Activated CD4-positive, alpha-beta T cell treated with anti-CD3 and anti-CD28 coated beads, Interleukin-2, amount 50 U/mL, for 48 hours (primary cell): ENCODE measurements at places on chromosomes 3 and 15.

- DNase-seq, result no peak
These were observed 6.6 kb upstream of the ITIH3 start for GRCh38 chr3:52787672-52788625.

GRCh38 chr3:17491601-17492000 is 250.8 kb downstream of the TBC1D5 start:
- DNase-seq, result no peak

DNA sequence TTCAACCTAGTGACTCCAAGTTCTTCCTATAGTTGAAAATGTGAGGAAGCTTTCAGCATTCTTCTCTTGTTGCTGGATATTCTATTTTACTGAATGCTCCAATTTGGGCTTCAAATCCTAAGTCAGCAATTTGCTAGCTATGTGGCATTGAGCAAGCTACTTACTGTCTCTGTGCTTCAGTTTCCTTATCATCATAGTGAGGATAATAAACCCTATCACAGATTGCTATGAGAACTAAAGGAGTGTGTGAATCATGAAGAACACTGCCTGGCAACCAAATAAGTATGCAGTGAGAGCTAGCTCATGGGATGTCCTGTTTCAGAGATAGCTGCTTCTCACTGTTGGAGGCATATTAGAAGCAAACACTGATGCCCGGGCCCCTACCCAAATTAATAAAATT is 163.8 kb upstream of the CDIN1 start:
- no peak for DNase-seq

DNA sequence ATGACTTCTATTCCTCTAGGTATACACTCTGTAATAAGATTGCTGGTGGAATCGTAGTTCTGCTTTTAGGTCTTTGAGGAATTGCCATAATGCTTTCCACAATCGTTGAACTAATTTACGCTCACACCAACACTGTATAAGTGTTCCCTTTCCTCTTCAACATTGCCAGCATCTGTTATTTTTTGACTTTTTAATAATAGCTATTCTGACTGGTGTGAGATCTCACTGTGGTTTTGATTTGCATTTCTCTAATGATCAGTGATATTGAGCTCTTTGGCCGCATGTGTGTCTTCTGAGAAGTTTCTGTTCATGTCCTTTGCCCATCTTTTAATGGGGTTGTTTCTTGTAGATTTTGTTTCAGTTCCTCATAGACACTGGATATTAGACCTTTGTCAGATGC is 12.8 kb downstream of the NXPE3 start:
- no peak for DNase-seq

DNA sequence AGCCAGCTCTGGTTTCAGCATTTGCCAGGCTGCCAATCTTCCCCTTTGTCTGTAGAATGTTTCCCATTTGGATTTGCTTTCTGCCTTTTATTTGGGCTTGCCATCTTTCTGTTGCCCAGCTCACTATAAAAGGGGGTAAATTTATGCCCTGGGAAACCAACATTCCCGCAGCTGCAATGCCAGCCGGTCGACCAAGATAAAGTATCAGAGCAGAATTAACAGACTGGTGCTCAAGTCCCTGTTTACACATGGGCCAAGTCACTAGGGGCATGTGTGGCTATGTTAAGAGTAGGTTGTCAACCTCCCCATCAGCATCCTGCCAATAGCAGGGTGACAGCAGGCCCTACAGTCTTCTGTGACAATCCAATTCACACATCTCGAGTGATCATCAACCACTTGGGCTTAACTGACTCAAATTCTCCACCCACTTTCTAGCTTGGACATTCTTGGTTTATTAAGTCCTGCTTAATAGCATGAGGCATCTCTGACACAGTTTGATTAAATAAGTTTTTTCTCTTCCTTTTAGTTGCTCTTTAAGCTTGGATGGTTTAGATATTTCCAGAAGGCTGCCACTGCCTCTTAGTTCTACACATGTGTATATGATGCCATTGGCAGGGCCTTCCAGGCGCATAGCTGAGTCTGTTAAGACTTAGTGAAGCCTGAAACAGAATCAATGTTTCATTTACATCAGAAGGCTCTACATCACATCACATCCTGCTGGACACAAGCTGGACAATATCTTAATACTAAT is 24.1 kb upstream of the VEPH1 start:
- no peak for DNase-seq
